ENCODE measurements at places on chromosomes 3 and 15. TPM values are rescaled to one million over a fixed set of nuclear protein-coding genes. Genes with fewer than 3 reads are reported as not detected.
A peak's percentile ranks its signal among the peaks of the same experiment; 100 is the strongest.

The SLC7A14 gene
- not detected for total RNA-seq

The POU1F1 gene
- total RNA-seq, result not detected

The CCR3 gene
- total RNA-seq, result not detected

The TUSC2 gene
- total RNA-seq, result 10.7 TPM

The ERC2 gene
- not detected for total RNA-seq

The SQOR gene
- total RNA-seq, result 98.6 TPM

The XCR1 gene
- not detected for total RNA-seq

- no peak for DNase-seq
These were observed 113.1 kb downstream of the ATG7 start for GRCh38 chr3:11385326-11385725.

DNA sequence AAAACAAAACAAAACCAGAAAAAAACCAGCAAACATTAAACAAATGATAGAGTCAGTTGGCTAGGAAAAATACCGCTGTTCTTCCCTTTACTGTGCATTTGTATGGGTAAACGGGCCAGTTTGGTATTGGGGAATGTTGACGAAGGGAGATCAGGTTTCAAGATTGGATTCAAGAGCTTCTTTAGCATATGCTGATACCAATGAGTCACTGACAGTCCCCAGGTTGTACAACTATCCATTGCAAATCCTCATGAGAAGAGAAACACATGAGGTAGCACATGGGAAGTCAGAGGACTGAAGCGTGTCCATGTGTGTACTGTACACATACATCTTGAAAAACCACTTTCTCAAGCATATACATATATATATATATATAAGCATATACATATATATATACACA, 25.6 kb downstream of the TIGIT start:
- no peak for DNase-seq

DNA sequence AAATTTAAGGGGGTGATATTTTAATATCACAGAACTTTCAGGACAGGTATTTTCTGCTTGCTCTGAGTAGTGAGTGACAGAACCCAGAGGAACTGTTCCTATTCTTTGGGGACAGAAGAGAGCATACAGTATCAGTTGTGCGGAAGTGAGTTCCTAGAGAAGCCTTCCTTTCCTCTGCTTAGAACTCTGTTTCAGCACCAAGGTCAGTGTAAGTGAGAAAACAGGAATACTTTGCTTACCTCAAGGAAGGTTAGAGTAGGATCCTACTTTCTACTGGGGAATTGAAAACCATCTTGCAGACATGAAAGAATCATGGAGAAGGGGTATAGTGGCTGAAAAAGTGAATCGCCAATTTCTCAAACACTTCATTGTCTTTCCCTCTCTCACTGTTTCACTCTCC, 542.4 kb downstream of the SQOR start:
- DNase-seq, result no peak

GRCh38 chr15:30895461-30896210, 8.1 kb upstream of the FAN1 start:
- DNase-seq, result no peak

DNA sequence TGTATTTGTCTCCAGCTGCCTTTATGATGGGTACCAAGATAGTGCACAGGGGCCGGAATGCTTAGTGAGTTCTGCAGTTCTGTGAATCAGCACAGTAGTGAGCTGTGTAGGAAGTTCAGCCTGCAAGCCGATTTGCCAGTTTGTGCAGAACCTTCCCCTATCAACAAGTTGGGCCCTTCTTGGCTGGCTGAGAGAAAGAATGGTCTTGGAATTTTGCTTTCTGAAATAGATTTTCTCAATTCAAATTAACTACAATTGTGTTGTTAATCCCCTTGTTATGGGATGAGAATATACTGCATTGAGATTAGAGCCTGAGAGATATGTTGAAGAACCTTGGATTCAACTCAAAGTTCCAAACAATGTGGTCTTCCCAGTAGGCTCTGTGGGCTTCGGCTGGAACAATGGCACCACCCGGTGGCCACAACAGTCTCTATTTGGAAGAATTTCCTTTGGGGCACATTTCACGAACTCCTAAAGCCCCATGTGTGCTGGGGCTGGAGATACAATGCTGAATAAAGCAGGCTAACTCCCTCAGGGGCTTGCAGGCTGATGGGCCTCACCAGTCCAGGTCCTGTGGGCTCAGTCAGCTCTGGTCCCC, 59.1 kb downstream of the TRIM42 start:
- no peak for DNase-seq

DNA sequence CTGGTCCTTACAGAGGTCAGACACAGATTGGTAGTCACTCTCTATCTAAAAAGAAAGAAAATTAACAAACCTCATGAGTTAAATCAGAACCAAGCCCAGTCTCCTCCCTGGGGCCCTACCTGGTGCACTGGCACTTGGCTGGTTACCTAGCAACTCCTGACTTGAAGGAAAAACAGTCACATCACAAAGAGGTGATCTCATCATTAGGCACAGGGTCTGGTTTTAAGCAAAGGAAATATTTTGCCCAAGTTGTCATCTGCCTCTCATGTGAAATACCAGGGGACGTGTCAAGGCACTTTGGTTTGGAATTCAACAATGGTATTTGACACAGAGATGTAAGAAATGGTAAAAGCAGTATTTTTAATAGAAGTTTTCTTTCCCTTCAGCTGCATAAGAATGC, 47.7 kb upstream of the FMN1 start:
- DNase-seq, result peak; percentile 8

- DNase-seq, result no peak
These were observed 51.7 kb downstream of the BOC start for GRCh38 chr3:113263020-113263419.

DNA sequence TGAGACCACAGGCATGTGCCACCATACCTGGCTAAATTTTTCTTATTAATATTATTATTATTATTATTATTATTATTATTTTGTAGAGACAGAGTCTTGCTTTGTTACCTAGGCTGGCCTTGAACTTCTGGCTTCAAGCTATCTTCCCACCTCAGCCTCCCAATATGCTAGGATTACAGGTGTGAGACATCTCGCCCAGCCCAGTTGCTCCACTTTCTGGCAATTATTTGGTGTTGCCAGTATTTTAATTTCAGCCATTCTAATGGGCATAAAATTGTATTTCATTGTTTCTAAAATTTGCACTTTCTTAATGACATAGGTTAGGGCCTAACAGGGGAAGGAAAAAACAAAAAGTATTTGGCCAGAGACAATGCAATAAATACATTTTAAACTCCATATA, 1217.6 kb upstream of the ALCAM start:
- DNase-seq, result no peak

DNA sequence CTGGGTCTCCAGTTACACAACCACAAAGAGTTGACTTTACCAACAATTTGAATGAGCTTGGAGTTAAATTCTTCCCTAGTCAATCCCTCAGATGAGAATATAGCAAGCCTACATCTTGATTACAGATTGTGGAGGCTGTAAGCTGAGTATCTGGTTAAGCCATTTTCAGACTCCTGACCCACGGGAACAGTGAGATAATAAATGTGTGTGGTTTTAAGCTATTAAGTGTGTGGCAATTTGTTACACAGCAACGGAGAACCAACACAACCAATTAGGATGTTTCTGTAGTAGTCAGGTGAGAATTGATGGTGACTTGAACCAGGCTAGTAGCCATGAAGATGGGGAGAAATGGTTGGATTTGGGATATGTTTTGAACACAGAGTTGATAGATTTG, 37.7 kb upstream of the SLC4A7 start:
- DNase-seq, result no peak

- DNase-seq, result no peak
These were observed 50.7 kb upstream of the NIPA1 start for GRCh38 chr15:22735781-22736180.

DNA sequence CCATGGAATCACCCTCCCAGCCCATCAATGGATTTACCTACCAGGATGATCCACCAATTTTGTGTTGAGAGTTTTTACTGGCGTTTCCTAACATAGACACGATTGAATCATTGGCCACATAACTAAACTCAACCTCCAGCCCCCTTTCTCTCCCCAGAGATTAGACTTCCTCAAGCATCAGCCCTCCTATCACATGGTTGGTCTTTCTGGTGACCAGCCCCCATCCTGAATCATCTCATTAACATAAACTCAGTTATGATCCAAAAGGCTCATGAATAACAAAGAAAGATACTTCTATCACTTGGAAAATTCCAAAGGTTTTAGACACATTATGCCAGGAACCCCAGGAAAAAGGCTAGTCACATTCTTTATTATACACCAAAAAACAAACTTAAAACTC, 21.2 kb downstream of the PRKAR2A start:
- DNase-seq, result no peak

DNA sequence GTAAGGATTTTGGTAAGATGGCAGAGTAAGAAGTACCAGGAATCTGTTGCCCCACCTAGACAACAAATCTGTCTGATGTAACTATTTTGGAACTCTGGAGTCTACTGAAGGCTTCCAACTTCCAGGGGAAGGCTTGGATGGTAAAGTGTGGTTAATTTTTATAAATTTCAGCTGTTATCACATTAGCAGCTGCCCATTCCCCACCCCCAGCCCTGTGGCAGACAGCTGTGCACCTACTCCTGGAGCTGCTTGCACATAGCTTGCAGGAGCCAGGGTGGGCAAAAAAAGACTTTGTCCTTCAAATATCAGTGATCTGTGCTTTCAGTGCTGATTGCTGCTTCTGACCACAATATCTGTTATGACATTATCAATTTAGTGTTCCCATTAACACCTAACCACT, 47.4 kb downstream of the FRMD5 start:
- DNase-seq, result no peak

DNA sequence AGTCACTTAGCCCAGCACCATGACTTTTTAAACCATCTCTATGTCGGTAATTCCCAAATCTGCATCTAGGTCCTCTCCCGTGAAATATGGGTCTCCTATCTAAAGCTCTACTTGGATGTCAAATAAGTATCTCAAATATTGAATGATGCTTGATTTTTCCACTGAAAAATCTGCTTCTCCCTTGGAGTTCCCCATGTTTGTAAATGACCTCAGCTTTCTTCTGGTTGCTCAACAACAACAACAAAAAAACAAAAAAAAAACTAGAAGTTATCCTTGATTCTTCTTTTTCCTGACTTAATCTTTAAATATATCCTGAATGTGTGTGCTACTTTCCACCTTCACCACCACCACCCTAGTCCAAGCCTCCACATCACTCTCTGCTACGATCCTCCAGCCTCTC, 307.5 kb upstream of the UBE2E2 start:
- no peak for DNase-seq

DNA sequence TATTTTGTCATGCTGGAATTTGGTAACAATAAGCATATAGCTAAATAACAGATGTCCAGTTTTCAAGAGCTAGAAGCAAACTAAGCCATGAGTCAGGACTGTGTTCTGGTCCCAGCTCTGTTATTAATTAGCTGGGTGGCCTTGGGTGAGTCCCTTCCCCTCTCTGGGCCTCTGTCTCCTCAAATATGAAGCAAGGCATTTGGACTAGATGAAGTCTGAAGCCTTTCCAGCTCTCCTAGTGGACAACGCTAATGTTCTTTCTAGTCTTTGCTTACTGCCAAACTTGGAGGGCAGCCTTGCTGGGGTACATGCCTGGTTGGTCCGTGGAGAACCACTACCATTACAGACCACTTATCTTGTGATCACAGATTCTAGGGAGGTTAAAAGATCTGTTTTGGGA, 127.6 kb downstream of the DUT start:
- DNase-seq, result no peak

DNA sequence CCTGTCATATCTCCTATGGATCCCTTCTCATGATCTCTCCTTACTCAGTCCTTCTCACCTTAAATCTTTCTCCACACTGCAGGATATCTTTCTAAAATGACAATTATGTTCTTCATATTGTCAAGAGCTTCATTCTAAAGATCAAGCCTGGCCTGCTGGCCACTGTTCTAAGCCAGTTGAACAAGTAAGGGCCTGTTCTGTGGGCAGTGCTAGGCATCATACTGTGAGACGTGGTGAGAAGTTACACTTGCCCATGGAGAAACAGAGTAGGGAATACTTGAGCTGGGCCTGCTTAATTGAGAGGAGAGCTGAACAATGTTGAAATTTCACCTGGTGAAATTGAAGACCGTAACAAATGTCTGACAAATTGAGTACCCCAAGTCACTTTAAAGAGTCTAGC, 184.1 kb upstream of the RASGRP1 start:
- no peak for DNase-seq

GRCh38 chr3:67289626-67290025, 291.5 kb downstream of the KBTBD8 start:
- DNase-seq, result no peak

GRCh38 chr3:46286947-46287565, 44.8 kb downstream of the CCR3 start:
- DNase-seq, result no peak

GRCh38 chr15:25504307-25504706, 65.5 kb upstream of the UBE3A start:
- DNase-seq, result no peak

DNA sequence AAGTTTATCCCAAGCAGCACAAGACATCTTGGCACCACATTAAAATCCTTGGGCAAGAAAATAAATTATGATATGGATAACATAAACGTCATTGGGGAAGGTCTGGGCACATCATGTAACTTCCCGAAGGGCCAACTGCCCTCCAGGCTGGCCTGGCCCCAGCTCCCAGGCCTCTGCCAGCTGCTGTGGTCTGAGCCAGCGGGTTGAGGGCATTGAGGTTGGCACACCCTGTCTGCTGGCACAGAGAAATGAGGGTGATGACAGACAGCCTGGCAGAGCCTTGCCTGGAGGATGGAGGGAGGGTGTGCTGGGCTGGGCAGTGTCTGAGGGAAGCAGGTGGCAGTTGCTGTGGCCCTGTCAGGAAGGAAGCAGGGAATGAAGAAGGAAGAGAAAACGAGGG, 3.3 kb upstream of the RBSN start:
- no peak for DNase-seq

DNA sequence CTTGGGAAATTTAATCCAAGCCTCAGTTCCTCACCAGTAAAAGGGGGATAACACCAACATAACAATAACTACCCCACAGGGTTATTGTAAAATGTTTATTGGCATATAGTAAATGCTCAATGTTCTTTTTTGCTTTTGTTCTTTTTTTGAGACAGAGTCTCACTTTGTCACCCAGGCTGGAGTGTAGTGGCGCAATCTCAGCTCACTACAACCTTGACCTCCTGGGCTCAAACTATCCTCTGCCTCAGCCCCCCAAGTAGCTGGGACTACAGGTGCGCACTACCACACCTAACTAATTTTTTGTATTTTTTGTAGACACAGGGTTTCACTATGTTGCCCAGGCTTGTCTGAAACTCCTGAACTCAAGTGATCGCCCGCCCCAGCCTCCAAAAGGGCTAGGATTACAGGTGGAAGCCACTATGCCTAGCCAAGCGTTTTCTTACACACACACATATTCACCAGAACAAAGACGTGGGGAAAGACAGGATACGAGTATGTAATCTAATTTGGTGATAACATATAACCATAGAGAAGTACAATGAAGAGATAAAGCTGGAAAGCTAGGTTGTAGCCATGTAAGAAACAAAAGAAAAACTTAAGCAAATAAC, 11.7 kb downstream of the STAG1 start:
- no peak for DNase-seq

Data from activated naive CD4-positive, alpha-beta T cell treated with anti-CD3 and anti-CD28 coated beads, Interleukin-2, amount 50 U/mL, for 72 hours (primary cell).